ENCODE measurements at places on chromosomes 12 and 14. TPM values are rescaled to one million over a fixed set of nuclear protein-coding genes. Genes with fewer than 3 reads are reported as not detected.
A peak's percentile ranks its signal among the peaks of the same experiment; 100 is the strongest.

- no peak for DNase-seq
Measured at GRCh38 chr12:45273717-45274271, 57.9 kb downstream of the ANO6 start.

DNA sequence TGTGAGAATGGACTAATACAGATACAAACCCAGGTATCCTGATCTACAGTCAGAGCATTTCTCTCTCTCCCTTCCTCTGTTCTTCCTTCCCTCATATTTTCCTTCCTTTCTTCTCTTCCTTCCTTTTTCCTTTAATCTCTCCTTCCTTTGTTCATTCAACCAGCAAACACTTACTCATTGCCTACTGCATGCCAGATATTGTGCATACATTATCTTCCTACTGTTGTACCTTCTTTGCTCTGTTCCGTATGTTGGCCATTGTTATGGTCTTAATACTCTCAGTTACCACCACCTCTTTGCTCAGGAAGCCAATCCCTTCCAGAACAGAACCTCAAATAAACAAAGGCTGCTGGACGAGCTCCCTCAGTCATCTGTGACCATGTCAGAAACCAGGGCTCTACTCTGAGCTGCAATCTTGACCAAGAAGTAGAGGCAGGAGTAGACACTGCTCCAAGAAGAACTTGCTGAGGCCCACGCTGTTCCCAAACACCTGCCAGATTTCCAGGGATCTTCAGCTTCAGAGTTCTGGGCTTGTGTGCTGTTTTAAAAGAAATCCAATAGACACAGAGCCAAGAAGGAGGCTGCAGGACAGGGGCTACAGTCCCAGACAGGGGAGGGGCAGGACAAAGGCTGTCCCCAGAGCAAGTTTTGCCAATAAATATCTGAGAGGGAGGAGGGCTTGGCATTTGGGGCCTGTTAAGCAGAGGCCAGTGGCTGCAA is 526.7 kb upstream of the TBX3 start:
- no peak for DNase-seq

The KRT1 gene
- not detected for total RNA-seq

DNA sequence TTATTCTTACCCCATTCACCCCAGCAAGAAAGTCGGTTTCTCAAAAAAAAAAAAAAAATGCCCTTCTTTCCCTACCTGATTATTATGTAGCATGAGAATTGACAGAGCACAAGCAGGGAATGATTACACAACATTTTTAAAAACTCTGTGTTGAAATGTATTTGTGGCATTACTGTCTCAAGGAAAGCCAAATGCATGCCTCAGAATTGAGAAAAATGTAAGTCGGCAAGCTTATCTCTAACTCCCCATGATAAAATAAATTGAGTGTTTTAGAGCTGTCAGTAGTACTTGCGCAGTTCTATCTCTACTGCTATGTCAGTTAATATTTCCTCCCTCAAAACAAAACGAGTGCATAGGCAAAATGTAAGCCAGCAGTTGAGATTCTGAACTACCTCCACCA is 25.7 kb downstream of the ANO4 start:
- DNase-seq: no peak

DNA sequence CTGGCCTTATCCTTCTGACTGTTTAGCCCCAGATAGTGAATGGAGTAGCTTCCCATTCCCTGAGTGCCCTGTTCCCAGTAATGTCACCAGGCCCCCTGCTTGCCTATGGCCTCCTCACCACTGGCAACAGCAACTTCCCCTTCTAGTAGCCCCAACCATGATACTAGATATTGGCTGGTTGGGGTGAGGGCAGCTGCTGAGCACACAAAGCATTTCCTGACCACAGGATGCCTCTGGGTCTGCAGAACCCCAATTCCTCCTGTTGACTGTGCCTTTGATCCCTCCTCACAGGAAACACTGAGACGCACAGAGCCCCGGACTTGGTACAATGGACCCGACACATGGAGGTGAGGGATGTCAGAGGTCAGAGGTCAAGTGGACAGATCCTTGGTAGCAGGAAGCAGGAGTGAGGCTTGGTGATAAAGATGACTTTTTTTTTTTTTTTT is 597 bp downstream of the SOAT2 start:
- DNase-seq: no peak

DNA sequence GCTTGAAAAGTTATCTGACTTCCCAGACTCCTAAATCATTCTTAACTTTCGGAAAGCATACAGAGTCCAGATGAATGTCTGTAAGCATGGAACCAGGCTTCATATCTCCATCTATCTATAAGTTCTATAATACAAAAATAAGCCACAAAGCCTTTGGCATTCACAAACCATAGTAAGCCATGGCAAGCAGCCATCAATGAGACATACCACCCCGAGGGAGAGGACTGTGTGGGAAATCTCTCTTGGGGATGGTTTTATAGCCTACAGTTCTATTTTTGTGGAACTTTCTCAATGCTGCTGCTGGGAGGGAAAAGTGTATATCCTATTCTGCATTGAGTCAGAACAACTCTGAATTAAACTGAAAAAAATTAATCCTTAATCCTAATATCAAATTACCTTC is 20.4 kb downstream of the EGLN3 start:
- DNase-seq: no peak

The FGF23 gene
- total RNA-seq: not detected

DNA sequence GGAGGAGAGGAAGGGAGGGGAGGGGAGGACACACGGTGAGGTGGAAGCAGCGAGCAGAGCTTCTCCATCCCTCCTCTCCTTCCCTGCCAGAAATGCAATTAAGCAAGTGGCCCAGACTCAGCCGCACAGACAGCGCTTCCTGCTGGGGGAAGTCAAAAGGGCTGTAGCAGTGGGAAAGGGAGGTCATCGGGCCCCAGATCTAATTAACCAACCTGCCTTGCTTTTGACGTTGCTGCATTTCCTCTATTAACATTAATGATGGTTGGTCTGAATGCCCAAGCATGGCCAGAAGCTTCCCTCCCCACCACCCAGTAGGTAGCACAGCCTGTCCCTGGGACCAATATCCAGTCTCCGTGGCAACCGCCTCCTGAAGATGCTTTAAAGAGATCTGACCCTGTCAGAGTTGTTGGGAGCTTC is 4.6 kb upstream of the NGB start:
- peak; percentile 49 for DNase-seq

GRCh38 chr14:37167151-37168047 is 5.0 kb downstream of the SLC25A21 start:
- no peak for DNase-seq

GRCh38 chr12:57182918-57183575 is 33.5 kb upstream of the NXPH4 start:
- DNase-seq: peak; percentile 84

DNA sequence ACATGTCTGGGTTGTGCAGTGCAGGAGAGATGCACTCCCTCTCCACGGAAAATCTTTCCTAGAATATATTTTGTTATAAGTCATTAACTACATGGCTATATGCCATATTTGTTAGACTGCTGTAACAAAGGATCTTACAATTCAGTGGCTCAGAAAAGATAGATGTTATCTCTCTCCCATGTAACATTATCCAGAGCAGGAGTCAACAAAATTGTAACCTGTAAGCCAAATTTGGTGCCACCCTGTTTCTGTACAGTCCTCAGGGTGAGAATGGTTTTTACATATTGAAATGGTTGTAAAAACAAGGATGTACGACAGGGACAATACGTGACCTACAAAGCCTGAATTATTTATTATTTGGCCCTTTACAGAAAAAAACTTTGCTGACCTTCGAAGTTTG is 155.5 kb downstream of the KIF21A start:
- no peak for DNase-seq

DNA sequence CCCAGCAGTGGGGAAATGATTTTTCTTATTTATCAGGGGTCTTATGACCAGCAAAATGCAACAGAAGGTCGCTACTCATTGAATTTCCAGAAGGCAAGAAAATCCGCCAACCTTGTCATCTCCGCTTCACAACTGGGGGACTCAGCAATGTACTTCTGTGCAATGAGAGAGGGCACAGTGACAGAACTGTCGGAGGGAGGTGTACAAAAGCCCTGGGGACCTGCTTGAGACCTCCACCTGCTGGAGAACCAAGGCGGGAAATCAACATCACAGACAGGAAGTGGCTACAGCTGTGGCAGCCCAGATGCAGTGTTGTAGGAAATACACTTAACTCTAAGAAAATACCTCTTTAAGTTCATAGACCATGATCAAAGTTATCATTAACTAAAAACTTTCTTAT is 250.9 kb upstream of the OR4E1 start:
- no peak for DNase-seq

The MYF5 gene
- not detected for total RNA-seq

The CACNB3 gene
- total RNA-seq: 155 TPM

- no peak for DNase-seq
Measured at GRCh38 chr12:89470741-89471509, 53.7 kb downstream of the GALNT4 start.

DNA sequence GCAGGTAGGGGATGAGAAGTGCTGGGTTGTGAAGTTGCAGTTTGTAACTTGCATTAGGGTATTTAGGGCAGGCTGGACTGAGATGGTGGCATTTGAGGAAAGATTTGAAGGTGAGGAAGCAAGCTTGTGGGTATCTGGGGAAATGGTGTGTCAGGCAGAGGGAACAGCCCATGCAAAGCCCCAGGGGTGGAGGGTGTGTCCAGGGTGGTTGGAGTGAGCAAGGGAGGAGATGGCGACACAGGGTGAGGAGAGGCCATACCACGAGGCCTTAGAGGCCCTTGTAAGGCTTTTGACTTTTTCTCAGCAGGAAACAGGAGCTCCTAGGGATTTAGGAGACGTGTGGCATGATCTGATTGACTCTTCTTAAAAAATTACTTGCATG is 136.9 kb downstream of the NUAK1 start:
- no peak for DNase-seq

The TAS2R7 gene
- 0.39 TPM for total RNA-seq

DNA sequence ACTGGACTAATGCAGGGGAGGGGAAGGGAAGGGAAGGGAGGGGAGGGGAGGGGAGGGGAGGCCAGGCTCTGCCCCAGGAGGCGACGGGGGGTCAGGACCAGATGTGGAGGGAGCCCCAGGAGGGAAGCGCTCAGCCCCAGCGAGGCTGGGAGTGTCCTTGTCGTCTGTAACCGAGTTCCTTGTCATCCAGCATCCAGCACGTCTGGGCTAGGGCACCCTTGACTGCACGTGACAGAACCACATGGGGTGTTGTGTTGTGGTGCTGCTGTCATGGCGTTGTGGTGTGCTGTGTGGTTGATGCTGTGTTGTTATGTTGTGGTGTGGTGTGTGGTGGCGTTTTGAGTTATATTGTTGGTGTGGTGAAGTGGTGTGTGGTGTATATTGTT is 28.4 kb upstream of the SFSWAP start:
- DNase-seq: no peak

The KLHL33 gene
- total RNA-seq: 0.15 TPM

The ACTR6 gene
- total RNA-seq: 36.0 TPM

GRCh38 chr12:109513977-109514376 is 36.5 kb downstream of the UBE3B start:
- DNase-seq: no peak

GRCh38 chr12:52416795-52417194 is 10.7 kb upstream of the KRT82 start:
- DNase-seq: no peak

DNA sequence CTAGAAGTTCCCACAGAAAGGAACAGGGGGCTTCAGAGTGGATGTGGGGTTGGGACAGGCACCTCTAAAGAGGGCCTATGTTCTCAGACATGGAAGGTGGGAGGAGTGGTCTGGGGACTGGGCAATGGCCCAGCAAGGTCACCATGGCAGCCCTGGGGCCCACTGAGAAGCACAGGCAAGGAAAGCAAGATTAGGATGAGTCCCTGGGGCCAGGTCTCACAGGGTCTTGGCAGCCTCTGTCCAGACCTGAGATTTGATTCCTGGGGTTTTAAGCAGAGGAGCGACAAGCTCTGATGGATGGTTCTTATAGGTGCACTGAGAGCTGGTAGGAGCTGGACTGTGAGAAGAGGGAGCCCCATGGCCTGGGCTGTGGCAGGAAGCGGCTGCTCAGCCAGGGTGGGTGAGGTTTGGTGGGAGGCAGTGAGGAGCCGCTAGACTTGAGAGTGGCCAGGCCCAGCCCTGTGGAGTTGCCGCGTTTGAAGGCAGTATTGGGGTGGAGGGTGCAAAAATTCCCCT is 44.0 kb downstream of the DLK1 start:
- no peak for DNase-seq

DNA sequence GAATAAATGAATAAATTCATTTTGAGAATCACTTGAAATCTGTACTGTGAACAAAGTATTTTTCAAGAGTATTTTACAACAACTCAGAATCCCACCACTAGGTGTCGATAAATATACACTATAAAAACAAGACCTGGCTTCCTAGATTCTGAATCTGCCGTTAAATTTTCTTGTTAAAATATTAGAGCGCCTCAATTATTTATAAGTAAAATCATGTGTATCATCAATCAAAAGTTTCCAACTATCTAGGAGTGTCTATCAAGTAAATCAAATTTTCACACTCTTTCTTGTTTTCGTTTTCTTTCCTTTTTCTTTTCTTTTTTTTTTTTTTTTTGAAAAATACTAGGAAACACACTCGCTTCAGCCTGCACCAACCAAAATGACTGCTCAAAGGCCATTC is 179.2 kb upstream of the DCN start:
- no peak for DNase-seq

DNA sequence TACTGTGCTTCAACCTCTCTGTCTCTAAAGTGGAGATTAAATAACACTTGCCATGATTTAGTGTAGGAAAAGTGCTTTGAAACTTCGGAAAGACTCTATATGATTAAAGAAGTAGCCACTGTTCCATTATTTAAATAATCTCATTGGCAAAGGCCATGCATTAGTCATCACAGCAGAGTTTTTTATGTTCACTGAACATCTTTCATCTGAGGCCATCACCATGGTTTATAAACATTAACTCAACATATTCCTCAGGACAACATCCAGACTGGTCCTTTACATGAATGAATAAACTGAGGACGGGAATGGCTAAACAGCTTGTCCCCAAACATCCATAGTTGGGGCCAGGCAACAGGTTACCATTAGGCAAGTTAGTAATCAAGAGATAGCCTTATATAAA is 124.6 kb upstream of the FRMD6 start:
- no peak for DNase-seq

The MDP1 gene
- 25.5 TPM for total RNA-seq

GRCh38 chr12:96571101-96571862 is 81.9 kb downstream of the CFAP54 start:
- no peak for DNase-seq

The GMPR2 gene
- total RNA-seq: 55.8 TPM

GRCh38 chr12:389142-390096 is at the start of gene KDM5A:
Gene KDM5A, minus strand, starts transcription at chr12:389320. Its CDS starts 229 bp downstream, at chr12:389091.
- DNase-seq: peak; percentile 91

The ABCC9 gene
- total RNA-seq: 17.7 TPM

The RNASE7 gene
- total RNA-seq: not detected

The VRTN gene
- total RNA-seq: 0.15 TPM

The KRT74 gene
- total RNA-seq: not detected

DNA sequence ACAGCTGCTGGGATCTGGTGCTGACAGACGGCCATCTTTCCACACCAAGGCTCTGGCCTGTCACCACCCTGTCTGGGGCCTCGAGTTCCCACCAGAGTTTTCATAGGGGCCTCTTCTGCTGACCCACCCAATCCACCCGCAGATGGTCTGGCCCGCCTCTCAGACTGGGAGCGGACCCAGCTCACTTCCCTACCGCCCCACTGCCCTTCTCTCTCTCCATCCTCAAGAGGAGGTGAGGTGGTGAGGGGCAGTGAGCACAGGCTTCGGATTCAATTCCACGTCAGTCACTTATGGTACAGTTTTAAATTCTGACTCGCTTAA is 12.3 kb upstream of the RPS6KL1 start:
- DNase-seq: no peak

- DNase-seq: no peak
Measured at GRCh38 chr12:109714913-109715244, 1.3 kb downstream of the FAM222A start.

- peak; percentile 50 for DNase-seq
Measured at GRCh38 chr14:93727039-93727740, 61.1 kb downstream of the PRIMA1 start.

All from glutamatergic neuron (in vitro differentiated cells).